ENCODE measurements at places on chromosomes 1 and 21.

DNA sequence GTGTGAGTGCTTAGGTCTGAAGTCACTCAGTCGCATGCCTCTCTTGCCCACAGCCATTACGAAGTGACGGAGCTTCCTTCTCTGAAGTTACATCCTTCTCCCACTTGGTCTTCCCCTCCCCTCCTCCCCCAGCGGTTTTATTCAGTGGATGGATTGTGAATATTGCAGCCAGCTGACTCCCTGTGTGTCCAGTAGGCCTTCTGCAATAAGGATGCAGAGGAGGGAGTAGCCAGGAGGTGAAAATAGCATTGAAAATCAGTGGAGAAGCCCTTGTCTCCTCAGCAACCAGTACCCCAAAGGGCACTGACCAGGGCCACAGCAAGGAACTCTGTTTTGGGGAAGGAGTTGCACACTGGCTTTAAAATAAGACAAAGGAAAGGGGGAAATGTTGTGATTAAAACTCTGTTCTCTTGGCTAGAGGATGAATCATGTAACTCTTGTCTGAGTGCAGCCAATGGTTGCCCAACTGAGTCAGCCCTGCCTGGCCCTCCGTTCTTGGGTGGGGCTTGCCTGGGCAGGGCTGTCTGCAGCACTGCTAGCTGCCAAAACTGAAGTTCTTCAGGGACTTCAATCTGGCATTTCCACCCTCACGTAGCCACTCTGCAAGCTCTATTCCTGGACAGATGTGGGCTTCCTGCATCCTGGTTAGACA lies 4.3 kb downstream of the S100A10 start:
- peak; percentile 76 for DNase-seq

DNA sequence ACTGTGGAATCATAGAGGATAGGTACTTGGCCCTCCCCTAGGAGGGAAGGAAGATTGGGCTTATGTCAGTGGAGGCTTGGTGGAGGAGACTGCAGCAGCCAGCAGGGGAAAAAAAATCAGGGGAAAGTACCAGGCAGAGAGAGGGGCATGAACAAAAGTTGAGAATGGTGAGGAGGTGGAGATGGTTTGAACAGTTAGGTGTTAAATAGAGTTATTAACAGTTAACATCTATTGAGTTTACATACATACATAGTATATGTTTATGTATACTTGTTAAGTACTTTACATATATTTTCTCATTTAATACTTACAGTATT lies 136.5 kb upstream of the HNRNPU start:
- no peak for DNase-seq

- no peak for DNase-seq
These were observed 131.0 kb upstream of the HMCN1 start for GRCh38 chr1:185603158-185603557.

GRCh38 chr1:243388276-243388675 lies 132.4 kb downstream of the SDCCAG8 start:
- no peak for DNase-seq

DNA sequence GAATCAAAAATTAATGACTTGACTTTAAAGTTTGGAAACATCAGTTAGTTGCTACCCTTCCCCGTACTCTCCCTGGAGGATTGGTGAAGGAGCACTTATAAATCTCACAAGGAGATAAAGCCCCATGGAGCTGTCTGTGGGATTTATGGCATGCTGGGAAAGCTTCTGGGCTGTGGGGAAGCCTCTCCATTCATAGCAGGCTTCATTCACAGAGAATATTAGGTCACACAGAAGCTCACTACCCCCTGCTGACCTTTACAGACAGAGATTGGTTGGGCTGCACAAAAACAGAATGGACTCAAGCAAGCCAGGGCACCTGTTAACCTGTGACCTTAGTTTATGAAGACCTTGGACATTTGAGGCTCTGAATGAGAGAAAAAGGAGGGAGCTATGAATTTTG lies 32.1 kb downstream of the RGL1 start:
- DNase-seq: no peak

DNA sequence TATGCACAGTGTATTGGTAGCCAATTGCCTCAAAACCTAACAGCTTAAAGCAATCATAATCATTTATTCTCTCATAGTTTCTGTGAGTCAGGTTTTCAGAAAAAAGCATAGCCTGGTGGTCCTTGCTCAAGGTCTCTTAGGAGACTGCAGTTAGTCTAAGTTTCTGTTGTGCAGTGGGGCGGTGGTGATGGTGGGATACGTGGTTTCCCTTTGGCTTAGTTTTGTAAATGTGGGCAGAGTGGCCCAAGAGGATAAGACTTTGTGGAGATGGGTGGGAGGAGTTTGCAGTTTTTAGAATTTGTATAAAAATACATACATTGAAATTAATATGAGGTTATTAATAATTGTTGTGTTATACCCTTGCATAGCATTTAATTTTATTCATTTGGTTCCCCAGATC lies 68.6 kb downstream of the NOS1AP start:
- no peak for DNase-seq

GRCh38 chr1:70361727-70362398 lies 7.3 kb upstream of the ANKRD13C start:
- DNase-seq: no peak

DNA sequence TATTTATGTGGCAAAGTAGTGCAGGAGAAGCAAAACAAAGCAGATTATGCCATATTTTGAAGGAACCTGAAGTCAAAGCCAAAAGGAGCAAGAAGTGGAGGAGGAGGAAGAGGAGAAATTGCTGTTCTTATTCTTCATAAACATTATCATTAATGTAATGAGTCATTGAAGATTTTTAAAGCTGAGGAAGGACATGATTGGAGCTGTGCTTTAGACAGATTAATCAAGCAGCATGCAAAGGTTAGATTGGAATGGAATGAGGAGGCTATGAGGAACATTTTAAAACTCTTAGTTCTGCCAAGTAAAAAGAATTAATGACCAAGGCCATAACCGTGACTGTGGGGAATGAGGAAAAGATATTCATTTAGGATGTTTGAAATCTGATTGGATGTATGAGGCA lies 33.0 kb upstream of the HSD17B7 start:
- DNase-seq: no peak

GRCh38 chr21:35071347-35071746 lies 22.2 kb upstream of the RUNX1 start:
- no peak for DNase-seq

- DNase-seq: no peak
These were observed 3.1 kb upstream of the TEKT2 start for GRCh38 chr1:36080801-36081200.

DNA sequence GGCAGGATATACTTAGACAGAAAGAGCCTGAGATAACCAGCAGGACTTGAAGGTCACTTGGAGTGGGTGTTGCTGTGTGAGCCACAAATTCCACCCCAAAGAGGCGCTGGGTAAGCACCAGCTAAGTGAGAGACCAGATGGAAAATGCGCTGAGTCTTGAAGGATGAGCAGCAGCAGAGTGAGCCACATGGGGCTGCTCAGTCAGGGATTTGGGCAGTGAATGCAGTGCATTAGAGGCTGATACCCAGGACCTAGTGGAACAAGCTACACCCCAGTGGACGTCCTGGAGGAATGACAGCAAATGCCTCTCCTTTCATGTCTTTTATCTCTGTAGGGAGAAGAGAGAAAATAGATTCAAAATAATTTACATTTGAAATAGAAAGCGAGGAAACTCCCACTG lies 11.3 kb downstream of the GRIK1 start:
- DNase-seq: no peak

All from stimulated activated CD8-positive, alpha-beta memory T cell treated with anti-CD3 and anti-CD28 coated beads, Interleukin-4, amount 100 ng/mL, for 48 hours (primary cell).